ENCODE measurements at places on chromosomes 3 and 15.

DNA sequence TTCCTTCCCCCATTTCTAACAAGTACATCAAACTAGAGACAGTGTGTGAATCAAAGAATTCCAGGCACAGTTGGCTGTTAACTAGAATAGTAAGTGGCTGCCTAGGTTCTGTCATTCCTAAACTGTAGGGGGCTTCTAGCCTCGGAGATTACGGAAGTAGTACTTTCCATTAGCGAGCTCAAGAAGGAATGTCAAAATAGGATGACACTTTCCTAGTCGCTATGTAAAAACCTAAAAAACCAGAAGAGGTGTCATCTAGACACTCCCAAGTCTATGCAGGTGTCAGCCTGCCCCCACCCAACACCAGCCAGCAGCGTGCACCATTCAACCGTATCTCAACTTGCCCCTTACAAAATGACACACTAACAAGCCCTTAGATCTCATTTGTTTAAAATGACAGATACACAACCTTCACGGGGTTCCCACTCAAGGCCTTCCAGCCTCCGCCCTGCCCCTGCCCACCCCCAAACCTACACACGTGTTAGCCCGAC is 874 bp downstream of the INO80 start:
- no peak for DNase-seq

GRCh38 chr3:161175506-161175905 is 45.6 kb upstream of the NMD3 start:
- no peak for DNase-seq

GRCh38 chr15:92869263-92869940 is 30.7 kb upstream of the CHD2 start:
- DNase-seq = no peak

DNA sequence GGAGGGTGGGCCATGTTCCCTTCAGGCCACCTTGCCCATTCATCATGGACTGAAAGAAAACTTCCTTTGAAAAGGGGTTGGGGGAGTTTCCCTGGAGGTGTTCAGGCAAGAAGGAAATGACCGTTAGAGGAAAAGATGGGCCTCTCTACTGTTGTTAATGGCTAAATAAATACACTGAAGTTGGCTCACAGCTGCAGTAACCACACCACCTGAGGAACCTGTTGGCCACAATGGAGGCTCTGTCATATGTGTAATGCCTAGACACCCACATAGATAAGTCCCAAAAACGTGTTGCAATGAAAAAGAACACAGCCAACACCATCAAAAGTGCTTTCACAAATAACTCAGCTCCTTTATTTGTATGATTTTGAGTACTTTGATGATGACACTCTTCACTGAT is 38.2 kb upstream of the FAM3D start:
- DNase-seq = peak; percentile 10

DNA sequence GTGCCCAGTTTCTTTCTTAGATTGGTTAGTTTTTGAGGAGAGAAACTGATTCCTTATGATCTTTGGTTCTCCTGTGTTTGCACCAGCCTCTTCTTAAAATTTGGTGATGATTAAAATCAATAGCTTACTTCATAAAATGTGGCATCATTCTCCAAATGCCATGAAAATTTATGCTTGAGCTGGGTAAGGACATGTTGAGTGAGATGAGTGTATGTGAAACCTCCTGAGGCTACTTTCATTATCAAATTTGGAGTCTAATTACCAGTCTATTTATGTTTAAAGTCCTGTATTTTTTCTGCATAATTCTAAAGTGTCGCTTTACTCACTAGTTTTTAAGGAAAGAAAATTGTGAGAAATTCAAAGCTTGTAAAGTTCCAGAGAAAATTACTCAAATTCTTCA is 102.1 kb downstream of the DIPK2A start:
- DNase-seq = no peak

DNA sequence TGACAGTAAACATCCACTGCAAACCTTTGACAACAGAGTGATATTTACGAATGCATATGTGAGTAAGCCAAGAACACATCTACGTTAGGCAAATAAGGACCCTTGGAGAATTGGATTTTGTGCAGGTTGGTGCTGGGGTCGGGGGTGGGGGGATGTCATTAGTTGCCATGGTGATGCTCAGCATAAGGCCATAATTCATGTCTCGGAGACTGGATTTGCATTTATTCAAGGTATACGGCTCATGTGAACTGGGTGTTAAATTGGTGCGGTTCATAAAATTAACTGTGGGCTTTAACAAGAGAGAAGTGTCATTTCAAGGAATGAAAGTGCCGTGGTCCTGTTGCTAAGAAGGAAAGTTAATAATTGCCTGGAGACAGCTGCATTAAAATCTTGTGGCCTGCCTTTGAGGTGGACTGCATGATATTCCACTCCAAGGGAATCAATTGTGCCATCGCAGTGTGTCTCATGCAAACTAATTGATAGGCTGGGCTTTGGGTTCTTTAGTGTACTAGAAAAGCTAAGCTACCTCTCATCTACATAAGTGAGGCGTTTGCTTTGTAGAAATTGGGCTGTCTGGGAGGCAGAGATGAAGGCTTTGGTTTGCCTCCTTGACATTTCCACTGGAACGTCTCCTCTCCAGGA is 228.9 kb upstream of the FEZF2 start:
- no peak for DNase-seq

- no peak for DNase-seq
Measured at GRCh38 chr3:124459678-124460077, 270.6 kb upstream of the UMPS start.

GRCh38 chr3:32449691-32450090 is 53.0 kb downstream of the CMTM6 start:
- no peak for DNase-seq

DNA sequence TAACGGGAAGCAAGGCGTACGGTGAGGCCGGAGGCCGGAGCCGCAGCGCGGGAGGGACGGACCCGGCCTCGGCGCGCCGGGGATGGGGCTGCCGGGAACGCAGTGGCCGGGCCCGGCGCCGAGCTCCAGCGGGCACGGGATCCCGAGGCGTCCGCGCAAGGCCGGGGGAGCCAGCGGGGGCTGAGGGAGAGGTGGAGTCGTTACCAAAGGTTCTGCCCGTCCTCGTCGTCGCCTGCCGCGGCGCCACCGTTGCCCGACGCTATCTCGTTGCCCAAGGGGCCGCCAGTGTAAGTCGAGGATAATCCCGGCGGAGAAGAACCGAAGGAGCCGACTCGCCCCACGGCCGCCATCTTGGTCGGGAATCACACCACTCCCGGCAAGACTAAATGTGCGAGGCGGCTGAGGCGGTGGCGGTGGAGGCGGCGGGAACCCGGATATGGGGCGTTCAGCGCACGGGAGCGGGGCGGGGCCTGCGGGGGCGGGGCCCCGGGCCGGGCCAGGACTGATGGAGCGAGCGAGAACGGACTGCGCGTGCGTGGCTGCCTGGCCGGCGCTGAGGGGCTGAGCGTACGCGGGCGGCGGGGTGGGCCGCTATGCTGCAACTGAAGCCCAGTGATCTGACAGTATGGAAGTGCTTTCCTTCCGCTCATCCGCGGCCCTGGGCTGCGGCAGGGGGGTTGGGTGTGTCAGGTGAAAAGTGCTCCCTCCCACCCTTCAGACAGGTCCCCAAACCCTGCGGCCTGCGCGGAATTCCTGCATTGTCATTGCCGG is at the start of gene DYNC1LI1:
TSS of gene DYNC1LI1 (minus strand) at position 438 of the 771 bp plus-strand sequence. CDS start at position 350, 88 bp downstream.
- peak; percentile 27 for DNase-seq

GRCh38 chr15:100448481-100448880 is 80.3 kb downstream of the CERS3 start:
- DNase-seq = no peak

- DNase-seq = no peak
Measured at GRCh38 chr3:50422153-50422552, 62.8 kb upstream of the TMEM115 start.

DNA sequence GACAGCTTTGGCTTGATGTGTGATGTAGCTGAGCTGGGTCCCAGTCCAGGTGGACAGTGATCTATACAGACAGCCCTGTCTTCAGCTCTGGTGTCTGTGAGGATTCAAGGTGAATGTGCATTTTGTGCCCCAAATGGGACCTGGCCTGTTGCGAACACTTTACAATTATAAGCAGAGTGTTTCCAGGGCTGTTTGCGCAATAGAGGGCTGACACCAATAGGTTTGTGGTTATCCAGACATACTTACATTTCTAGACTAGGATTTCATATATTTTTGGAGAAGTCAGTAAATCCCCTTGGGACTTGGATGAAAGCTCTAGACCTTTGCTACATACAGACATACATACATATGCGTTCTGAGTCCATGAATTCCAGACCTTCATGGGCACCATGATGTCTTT is 4.2 kb upstream of the TATDN2 start:
- DNase-seq = no peak

- DNase-seq = no peak
Measured at GRCh38 chr15:95017666-95018328, 786.4 kb downstream of the MCTP2 start.

DNA sequence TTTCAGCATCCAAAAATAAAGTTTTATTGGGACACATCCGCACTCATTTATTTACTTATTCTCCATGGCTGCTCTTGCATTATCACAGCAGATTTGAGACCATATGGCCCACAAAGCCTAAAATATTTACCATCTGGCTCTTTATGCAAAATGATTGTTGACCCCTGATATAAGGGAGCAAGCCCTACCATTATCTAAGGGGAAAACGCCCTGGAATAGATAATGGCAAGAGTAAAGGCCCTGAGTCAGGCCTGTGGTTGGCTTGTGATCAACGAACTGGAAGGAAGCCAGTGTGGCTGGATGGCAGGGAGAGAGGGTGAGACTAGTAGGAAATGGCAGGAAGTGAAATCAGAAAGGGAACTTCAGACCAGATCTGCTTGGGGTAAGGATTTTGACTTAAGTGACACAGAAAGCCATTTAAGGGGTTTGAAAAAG is 24.6 kb upstream of the DMXL2 start:
- no peak for DNase-seq

DNA sequence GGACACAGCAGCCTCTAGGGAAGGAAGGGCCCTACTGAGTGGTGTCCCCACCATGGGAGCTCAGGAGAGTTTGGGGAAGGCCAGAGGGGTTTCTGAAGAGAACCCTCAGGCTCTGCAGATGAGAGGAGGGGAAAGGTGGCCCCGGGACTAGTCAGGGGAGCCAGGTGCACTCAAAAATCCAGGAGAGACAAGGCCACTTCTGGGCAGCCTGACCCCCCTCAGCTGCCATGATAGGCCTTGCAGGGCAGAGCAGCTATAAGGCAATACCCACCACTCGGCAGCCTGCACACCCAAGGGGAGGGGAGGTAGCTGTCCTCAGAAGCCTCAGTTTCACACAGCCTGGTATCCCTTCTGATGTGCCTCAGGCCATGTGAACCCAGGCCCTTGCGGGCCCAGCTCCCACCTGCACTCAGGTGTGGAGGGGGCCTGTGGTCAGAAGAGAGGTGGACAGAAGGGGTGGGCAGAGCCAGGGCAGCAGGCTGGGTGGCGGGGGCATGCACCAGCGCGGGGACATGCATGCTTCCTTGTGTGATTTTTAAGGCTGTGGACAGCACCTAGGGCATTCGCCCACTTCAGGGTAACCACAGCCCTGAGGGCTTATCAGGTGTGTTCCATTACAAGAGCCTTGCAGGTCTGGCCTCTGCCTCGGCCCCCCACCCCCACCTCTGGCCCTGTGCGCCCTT is 34.6 kb downstream of the SRPRB start:
- DNase-seq = no peak

DNA sequence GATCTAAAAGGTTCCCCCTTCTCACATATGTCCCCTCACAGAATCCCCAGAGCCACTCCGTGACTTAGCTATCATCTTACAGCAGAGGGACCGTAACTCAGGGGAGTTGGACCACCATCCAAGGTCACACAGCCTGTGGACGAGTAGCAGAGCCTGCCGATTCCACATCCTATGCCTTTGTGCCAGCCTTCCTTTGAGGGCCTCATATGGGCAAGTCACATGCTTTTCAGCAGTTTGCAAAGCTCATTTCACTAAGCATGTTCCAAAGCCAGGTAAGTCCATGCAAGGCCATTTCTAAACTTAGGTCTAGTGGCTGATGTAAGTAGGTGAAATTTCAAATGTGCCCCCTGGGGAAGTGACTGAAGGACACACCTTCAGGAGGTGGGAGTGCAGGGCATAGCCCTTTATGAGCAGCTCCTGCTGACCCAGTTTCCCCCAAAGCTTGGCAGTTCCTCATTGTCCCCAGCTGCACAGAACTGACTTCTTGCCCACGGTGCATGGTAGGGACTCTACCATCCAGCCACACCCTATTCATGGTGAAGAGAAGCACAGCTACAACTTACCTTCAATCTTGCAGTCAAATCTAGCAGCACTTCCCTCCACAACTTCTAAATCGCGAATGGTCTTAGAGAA is 33.3 kb upstream of the HACD2 start:
- DNase-seq = no peak

DNA sequence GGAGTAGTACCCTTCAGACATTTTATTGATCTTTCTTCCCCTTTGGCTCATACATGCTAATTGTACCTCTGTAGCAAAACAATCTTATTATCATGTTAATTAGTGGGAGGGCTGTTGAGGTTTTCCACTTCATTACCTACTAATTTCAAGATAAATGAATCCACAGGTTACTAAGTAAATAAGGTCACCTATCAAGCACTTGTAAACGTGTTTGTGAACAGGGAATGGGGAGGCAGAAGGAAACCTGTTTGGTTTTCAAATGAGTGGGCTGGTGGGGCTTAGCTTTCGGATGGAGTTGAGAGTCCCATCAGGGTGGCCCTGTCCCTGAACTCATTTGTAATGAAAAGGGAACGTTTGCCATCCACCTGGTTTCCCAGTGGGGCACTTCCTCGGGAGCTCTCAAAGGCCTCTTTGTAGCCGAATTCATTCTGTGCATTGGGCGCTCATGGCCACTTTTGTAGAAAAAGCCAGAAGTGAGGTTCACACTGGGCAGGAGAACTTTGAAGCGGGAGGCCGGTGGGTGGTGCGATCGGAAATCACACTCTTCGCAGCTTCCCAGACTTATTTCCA is 419.8 kb upstream of the NR2F2 start:
- no peak for DNase-seq

DNA sequence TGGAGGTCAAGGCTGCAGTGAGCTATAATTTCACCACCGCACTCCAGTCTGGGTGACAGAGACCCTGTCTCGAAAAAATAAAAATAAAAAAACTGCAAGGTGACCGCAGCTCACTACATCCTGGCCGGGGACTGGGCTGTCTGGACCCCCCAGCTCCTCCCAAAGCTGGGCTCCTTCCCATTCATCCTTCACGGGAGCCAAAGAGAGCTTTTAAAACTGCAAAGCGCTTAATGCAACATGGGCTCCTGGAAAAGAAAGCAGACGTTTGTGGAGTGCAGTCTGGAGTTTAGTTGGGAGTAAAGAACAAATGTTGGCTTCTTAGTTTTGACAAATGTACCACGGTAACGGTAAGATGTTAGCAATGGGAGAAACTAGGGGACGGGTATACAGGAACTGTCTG is 12.1 kb downstream of the PLXND1 start:
- DNase-seq = no peak

DNA sequence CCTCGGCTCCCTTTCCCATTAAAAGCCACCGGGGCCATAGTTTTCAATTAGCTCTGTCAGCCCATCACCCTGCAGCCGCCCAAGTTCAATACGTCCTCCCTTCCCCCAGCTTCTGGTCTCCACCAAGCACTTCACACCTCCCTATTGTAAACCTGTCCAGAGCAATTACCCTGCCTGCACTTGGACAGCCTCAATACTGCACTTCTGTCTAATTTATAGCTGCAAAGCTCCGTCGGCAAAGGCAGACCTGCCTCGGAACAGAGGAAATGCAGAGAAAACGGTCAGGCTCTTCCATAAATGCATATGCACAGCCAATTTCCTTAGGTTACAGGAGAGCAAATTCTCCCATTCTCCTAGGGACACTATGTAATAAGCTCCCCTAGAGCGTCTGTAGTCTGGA is 21.9 kb downstream of the LRIG1 start:
- DNase-seq = no peak

- DNase-seq = no peak
Measured at GRCh38 chr3:184486614-184487013, 75.0 kb upstream of the EPHB3 start.

GRCh38 chr15:79610021-79610420 is 177.9 kb downstream of the MINAR1 start:
- no peak for DNase-seq
